Activated CD8-positive, alpha-beta memory T cell treated with anti-CD3 and anti-CD28 coated beads for 1 hour (primary cell): ENCODE measurements at places on chromosomes 5 and 9.

- DNase-seq = no peak
Observed at GRCh38 chr9:77910194-77910621, 121.4 kb downstream of the GNAQ start.

DNA sequence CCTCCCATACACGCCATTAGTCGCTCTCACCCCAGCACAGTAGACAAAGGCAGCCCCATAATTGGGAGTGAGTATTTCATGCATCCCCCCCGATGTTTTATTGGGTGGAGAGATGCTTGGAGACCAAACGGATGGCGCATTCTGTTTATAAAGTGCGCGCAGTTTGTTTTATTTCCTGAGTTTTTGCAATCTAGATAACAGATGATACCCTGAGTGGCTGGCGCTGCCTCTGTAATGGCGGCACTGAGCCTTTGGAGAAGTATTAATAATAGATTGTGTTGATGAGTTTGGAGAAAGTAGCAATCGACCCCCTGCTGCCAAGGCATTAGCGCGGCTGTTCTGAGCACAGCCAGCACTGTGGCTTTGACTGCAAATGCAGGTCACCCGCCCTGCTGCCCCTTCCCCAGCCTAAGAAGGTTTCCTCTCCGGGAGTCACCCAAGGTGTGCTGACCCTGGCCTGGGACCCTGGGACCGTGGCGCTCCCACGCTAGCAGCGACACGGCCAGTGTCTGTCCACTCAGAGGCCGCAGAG, 74.3 kb downstream of the LMX1B start:
- DNase-seq = no peak

- no peak for DNase-seq
Observed at GRCh38 chr9:5499889-5500398, 10.4 kb upstream of the PDCD1LG2 start.

DNA sequence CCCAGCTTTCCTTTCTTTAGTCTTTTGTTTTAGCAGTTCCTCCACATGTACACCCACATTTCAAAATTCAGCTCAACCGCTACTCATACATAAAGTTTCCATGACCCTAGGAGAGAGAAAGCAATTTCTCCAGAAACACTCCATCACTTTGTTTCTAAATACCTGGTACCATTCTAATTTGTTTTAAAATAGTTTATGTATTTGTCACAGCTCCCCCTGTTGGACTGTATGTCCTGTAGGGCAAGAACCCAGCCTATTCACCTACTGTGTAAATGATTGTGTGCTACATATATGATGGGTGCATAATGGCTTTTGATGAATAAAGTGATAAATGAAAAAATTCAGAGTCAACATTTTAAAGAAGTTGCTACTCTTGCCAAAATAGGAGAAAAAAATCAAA, 139.1 kb downstream of the COX7C start:
- no peak for DNase-seq

DNA sequence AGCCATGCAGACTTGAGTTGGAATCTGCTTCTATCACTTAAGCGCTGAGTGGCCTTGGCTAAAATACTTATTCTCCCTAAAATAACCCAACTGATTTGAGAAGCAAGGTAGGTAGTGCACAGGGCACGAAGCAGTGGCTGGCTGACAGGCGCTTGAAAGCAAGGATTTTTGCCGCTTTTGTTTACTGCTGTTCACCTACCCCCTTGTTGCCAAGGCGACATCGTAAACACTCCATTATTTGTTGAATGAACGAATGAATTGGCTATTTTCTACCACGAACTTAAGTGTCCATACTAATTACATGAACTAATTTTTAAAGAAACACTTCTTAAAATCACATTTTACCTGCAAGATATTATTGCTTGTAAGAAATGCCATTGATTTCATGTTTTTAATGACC, 98.0 kb downstream of the ANKH start:
- DNase-seq = no peak

DNA sequence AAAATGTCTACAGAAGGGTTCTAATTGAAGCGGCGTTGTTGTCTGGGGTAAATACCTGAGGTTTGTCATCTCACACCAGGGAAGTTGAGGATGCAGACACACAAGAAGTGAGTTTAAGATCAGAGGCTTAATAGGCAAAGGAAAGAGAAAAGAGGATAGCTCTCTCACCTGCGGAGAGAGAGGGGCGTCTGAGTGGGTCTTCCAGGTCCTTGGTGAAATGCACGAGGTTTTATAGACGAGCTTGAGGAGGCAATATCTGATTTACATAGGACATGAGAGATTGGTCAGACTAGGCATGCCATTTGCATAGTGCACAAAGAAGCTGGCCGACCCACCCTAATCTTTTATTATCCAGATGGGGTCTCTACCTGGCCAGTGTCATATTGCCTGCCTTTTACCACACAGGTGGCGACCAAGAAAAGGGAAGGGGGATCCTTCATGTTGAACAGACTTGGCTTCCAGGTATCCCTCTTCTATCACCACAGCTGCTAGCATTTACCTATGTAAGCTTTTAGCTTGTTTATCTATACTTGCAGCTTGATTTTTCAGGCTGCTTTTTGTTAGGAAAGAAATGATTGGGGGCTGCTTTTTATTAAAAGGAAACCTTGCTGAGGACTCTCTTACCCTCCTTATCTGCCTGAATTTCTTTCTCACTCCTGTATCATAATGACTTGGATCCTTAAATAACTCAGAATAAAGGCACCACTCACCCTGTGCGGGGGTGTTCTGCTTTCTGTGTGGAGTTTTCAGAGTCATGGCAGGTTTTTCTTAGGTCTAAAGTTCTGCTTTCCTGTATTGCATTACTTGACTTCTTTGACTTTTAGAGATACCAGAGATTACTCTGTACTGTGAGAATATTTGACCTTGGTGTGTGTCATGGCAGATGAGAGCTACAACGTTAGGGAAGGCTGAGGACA, 9.4 kb upstream of the GLT6D1 start:
- no peak for DNase-seq

DNA sequence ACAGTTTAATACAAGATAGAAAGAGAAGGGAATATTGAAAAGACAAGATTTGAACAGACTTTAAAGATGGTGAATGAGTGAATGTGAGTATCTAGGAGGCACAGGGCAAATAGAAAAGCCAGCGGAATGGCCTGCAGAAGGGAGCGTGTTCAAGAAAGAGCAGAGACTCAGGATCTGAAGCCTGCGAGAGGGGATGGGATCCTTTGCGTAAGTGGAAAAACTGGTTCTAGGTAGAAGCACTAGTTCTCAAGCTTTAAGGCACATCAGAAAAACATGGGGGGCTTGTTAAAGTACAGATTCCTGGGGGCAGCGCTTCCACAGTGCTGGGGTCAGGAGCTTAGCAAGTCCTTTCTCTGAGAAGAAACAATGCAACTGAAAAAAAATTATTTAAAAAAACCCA, 94.8 kb upstream of the NFIL3 start:
- no peak for DNase-seq

- no peak for DNase-seq
Observed at GRCh38 chr5:166063261-166063660, 2228.2 kb upstream of the WWC1 start.

DNA sequence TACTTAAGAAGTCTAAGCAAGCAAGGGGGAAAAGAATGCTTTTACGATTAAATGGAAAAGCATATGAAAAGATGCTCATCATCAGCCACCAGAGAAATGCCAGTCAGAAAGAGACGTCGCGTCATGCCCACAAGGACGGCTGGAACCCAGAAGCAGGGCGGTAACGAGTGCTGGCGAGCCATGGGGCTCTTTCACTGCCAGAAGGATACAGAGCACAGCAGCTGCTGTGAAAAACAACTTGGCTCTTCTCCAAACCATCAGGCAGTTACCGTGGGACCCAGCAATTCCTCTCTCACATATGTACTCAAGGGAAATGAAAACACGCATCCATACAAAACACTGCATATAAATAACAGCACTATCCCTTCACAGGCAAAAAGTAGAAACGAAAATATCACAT, 95.5 kb downstream of the CAMSAP1 start:
- DNase-seq = no peak

- DNase-seq = no peak
Observed at GRCh38 chr5:7515284-7515914, 119.5 kb downstream of the ADCY2 start.

DNA sequence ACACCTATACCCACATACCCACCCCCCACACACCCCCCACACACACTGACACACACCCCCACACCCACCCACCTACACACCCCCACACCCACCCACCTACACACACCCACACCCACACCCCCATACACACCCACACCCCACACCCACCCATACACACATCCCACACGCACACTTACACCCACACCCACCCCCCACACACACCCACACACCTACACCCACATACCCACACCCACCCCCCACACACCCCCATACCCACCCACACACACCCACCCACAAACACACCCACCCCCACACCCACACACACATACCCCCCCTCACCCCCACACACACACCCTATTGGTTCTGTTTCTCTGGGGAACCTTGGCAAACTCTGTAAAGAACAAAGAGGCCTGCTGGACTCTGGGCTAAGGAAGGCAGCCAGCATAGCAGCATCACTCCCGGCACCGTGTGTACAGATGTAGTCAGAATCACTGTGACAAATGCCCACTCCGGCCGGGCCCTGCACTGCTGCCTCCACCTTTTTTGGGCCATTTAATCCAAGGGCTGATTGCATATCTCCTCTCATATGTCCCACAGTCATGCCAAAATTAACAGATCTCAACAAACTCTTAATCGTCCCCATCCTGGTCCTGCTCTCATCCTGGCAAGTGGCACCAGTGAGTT, 42.3 kb downstream of the COL23A1 start:
- no peak for DNase-seq

DNA sequence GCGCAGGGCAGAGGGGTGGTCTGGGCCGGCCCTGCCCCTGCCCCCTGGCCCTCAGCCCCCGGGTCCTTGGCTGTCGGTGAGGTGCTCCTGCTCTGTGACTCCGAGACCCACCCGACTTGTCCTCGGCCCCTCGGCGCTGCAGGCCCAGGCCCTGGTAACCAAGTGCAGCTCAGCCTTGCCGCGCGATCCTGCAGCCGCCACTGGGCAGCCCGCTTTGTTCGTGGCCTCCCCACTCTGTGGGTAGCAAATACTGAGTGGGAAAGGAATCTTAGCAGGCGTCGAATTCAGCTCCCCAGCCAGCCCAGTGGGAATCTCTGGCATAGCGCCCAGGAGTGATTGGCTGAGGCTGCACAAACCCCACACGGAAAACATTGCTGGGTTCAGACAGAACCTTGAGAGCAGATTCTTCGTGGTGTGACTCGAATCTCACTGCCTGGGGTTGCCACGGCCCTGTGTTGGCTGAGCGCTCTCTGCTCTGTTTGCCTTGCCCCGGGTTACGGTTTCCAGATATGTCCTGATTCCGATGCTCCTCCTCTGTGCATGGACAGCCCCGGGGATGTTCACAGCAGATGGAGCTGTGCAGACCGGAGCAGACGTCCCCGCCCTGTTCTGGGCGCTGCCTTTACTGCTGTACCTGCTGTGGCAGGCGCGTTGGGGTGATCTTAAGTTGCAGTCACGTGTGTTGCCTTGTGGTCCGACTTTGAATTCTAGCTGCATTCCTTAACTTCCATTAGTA, 13.4 kb upstream of the EXOC3 start:
- no peak for DNase-seq

- peak; percentile 95 for DNase-seq
Observed at GRCh38 chr5:80407735-80408483, at the start of gene ZFYVE16. Gene ZFYVE16, plus strand, starts transcription at chr5:80408064. Its CDS starts 26,084 bp downstream, at chr5:80434148.

DNA sequence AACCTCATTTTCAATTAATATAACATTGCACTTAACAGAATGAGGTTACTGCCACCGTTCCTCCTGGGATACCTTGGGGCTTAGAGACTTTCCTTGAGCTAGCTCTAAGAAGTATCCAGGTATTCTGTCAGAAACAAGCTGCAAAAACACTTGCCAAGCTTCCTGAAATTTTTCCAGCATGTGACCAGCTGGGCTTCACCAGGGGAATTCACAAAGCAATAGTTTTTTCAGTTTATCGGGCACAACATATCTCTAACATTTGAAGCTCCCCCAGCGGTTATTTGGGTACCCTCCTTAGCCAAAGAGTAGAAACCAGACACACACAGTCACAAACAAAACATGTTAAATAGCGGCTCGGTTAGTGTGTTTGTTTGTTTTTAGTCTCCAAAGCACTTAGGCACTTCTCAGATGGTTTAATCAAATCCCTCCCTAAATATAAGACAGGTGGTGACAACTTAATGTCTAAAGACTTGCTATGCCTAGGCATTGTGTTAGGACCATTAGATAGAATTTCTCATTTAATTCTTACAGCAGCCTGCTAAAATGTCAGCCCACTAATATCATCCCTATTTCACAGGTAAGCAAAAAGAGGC, 278.2 kb downstream of the GLIS3 start:
- no peak for DNase-seq

DNA sequence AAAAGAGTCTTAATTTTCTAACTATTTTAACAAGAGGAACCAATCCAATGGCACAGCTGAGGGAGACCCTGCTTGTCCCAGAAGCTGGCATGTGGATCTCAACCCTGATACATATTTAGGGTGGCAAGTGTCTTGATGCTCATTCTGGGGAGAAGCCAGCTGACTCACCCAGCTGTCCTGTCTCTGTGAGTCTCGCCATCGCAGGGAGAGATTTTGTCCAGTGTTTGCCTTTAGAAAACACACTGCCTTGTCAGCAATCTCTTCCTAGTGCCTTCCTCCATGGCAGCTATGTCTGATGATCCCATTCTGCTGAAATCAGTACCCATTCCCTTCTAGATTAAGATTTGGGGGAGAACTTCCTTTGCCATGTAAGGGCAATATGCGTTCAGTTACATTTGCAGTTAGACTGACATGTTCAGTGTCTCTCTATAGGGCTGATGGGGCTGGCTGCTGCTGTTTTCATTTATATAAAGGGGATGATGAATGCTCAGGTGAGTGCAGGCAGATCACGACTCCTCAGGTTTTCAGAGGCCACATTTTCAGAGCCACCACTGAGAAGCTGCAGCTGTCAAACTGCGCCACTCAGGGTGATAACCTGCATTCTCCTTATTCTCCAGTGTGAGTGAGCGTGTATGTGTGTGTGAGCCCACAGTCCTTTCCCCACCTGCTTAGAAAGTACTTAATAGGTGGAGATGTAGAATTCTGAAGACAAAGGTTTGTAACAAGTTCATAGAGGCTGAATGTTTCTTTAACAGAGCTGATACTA, 217.0 kb downstream of the GAS1 start:
- DNase-seq = no peak

DNA sequence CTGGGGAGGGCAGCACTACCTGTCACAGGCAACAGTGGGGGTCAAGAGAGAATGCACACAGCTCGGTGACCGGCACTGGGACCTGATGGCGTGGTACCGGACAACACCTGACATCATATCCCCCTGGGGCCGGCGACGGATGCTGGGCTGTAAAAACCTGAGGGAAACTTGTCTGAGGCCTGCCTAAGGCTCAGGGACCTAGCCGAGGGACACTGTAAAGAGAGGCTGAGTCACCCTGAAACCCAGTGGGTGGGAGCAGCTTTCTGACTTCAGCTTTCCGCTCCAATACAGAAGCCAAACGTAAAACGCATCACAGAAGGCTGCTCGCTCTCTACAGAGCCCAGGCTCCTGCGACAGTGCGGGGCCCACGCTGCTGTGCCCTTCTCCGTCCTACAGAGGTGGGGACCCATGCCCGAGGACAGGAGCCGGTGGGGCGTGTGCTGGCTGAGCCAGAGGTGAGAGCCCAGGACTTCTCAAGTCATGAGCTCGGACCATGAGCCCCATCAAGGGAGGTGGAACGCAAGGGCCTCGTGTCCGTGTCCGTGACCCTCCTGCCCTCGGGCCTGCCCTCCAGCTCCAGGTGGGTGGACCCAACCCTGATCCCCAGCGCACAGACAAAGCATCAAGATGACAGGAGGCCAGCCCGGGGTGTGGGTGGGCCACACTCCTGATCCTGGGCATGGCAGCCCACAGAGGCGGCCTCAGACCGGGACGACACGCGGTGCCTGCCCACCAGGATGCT, 5.3 kb downstream of the RALGDS start:
- DNase-seq = no peak

GRCh38 chr5:112436144-112436543, 17.1 kb upstream of the EPB41L4A start:
- no peak for DNase-seq

- DNase-seq = no peak
Observed at GRCh38 chr9:31669311-31669710, 715.1 kb upstream of the ACO1 start.
